ENCODE measurements at places on chromosomes 6 and 20. TPM values are rescaled to one million over a fixed set of nuclear protein-coding genes. Genes with fewer than 3 reads are reported as not detected.

DNA sequence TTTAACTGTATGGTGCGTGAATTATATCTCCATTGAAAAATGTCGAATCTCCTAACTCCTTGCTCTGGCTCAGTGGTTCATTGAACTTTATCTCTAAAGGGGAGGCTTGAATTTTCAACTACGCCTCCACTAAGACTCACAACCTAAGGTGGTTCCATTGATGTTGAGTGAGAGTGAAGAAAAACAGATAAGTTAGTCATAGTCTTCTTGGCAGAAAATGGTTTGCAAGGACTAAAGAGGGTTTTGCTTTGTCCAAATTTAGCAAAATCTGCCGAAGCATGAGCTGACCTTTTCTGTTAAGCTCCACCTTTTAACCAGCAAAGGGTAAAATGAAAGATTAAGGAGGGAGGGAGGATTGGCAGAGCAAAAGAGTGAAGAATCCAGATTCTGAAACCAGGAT lies 290.2 kb upstream of the SPTLC3 start:
- DNase-seq, result no peak
- no peak overlapping the region for H3K4me3 ChIP-seq
- no peaks in the 10 kb centered on the region for H3K36me3 ChIP-seq

- no peaks in the 10 kb centered on the region for H3K27me3 ChIP-seq
- no peak for DNase-seq
- H3K27ac ChIP-seq, result no peak overlapping the region
Observed at GRCh38 chr6:1023229-1023628, 288.7 kb upstream of the FOXQ1 start.

GRCh38 chr6:137342607-137343190 lies 123.5 kb upstream of the IFNGR1 start:
- H3K27ac ChIP-seq, result no peak overlapping the region
- peaks cover 13% of the 10 kb centered on the region for H3K4me1 ChIP-seq
- no peaks in the 10 kb centered on the region for H3K27me3 ChIP-seq
- no peaks in the 10 kb centered on the region for H3K36me3 ChIP-seq
- H3K4me3 ChIP-seq, result no peak overlapping the region

DNA sequence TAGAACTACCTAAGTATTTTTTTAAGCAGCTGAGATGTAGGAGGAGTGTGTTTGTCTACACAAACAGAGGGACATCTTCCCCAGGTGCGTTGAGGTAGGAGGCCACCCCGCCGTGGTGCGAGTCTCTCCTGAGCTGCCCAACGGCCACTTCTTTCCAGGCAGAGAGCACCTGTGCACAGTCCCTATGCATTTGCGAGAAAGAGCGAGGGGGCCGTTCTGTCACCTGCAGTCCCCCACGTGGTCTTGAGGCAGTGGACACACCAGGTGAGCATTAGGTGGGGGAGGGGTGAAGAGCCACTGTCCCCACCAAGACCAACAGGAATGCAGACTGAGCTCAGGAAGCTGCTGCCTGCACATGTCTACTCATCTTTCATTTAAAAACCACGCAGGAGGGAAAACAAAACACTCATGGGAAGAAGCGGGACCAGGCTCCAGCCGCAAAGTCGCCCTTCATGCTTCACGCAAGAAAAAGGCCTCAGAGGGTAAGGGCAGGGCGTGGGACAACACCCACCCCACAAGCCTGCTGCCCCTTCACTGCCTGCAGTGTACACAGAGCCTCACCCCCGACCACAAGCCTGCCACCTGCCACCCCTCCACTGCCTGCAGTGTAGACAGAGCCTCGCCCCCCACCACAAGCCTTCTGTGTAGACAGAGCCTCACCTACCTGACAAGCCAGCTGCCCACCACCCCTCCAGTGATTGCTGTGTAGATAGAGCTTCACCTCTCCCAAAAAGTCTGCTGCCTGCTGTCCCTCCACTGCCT lies 142.0 kb downstream of the DLL1 start:
- H3K4me3 ChIP-seq, result no peak overlapping the region
- H3K4me1 ChIP-seq, result peaks cover 18% of the 10 kb centered on the region
- DNase-seq, result no peak
- no peak overlapping the region for H3K27ac ChIP-seq

GRCh38 chr20:33696448-33696847 lies 10.3 kb upstream of the E2F1 start:
- no peaks in the 10 kb centered on the region for H3K4me1 ChIP-seq
- H3K36me3 ChIP-seq, result no peaks in the 10 kb centered on the region
- H3K27me3 ChIP-seq, result no peaks in the 10 kb centered on the region
- no peak for DNase-seq

GRCh38 chr20:17518339-17519052 lies 12.7 kb downstream of the BFSP1 start:
- H3K27me3 ChIP-seq, result no peaks in the 10 kb centered on the region
- no peaks in the 10 kb centered on the region for H3K36me3 ChIP-seq
- H3K4me3 ChIP-seq, result no peak overlapping the region
- no peak overlapping the region for H3K27ac ChIP-seq
- H3K4me1 ChIP-seq, result no peaks in the 10 kb centered on the region

XKR7 gene
- 0.26 TPM for total RNA-seq

EPB41L1 gene
- total RNA-seq, result 53.4 TPM

All from body of pancreas (tissue), 4 donors.